SK-MEL-5 (cell line): ENCODE measurements at places on chromosomes 1 and 21. TPM values are rescaled to one million over a fixed set of nuclear protein-coding genes. Genes with fewer than 3 reads are reported as not detected.

PFKFB2 gene
- total RNA-seq = 24.0 and 24.9 TPM in 2 replicates

SIM2 gene
- total RNA-seq = 0.45 and 0.50 TPM in 2 replicates

HES5 gene
- not detected in 2 replicates for total RNA-seq

NECTIN4 gene
- total RNA-seq = 0.11 and 0.21 TPM in 2 replicates

TFF1 gene
- total RNA-seq = not detected in 2 replicates

SPATA21 gene
- 0.08 TPM in 1 of 2 replicates, not detected in the other for total RNA-seq

DCST1 gene
- total RNA-seq = not detected in 2 replicates

SYNC gene
- 2.7 and 3.0 TPM in 2 replicates for total RNA-seq

C1orf50 gene
- total RNA-seq = 1.8 and 2.5 TPM in 2 replicates

C1orf105 gene
- total RNA-seq = not detected in 2 replicates

VWA5B1 gene
- not detected in 2 replicates for total RNA-seq

DNA sequence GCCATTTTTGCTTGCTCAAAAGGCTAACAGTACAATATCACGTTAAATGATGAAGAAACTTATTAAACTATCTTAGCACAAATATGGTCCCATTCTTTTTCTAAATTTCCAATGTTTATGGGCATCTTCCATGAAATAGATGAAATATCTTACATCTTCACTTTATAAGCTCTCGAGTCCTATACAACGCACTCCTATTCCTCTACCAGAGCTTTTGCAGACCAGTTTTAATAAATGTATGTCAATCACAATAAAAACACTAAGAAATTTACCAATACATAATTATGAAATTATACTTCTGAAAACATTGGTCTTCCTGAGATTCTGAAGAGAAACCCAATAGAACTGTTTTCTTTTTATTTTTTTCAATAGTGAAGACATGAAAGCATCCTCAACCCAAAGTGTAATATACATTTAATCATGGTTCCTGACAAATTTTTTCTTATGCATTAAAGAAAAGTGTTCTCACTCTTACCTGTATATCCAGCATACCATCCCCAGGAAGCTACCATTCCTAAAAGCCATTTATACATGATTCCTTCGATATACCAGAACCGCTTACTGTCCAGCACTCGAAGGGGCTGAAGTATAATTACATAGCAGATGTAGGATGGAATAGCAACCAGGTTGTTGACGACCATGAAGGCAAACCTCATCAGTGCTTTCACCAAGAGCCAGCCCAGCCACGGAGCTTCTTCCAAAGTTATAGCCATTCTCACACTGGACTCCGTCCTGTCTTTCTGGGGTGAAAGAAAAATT is 1.8 kb downstream of the LPGAT1 start:
- DNase-seq = no peak

GRCh38 chr1:59025898-59026426 is 242.1 kb upstream of the JUN start:
- DNase-seq = no peak

- DNase-seq = peak; percentile 9
Observed at GRCh38 chr1:10866321-10867093, 70.1 kb upstream of the CASZ1 start.

GRCh38 chr1:181493166-181493565 is 9.8 kb downstream of the CACNA1E start:
- DNase-seq = no peak

- DNase-seq = no peak
Observed at GRCh38 chr1:167984886-167985489, 48.1 kb upstream of the MPC2 start.

DNA sequence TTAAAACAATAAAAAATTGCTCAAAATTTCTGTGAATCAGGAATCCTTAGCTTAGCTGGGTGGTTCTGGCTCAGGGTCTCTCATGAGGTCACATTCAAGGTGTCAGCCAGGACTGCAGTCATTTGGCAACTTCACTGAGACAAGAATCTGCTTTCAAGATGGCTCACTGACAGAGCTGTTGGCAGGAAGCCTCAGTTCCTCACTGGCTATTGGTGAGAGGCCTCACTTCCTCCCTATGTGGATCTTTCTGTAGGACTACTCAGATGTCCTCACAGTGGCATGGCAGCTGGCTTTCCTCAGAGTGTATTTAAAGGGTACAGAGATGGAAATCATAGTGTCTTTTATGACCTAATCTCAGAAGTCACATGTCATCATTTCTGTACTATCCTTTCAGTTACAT is 785.7 kb downstream of the ADGRL2 start:
- no peak for DNase-seq

GRCh38 chr1:241837901-241838300 is 10.1 kb upstream of the EXO1 start:
- DNase-seq = peak; percentile 34

GRCh38 chr21:28745131-28746016 is 247.3 kb downstream of the LTN1 start:
- peak; percentile 84 for DNase-seq

DNA sequence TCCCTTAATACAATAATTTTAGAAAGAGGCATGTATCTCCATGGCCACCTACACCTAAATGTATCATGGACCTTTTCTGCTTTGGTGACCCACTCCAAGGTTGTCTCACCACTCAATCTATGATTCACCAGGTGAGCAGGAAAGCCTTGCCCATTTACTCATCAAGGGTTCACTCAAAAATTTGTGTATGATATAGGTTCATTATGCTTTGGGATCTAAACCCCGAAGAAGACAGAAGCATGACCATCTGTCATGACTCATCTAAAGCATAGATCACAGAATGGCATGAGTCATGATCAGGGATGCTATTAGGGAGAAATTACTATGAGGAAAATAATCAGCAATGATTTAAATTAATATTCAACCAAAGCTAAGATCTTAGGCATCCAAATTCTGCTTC is 38.5 kb downstream of the PYHIN1 start:
- DNase-seq = no peak

DNA sequence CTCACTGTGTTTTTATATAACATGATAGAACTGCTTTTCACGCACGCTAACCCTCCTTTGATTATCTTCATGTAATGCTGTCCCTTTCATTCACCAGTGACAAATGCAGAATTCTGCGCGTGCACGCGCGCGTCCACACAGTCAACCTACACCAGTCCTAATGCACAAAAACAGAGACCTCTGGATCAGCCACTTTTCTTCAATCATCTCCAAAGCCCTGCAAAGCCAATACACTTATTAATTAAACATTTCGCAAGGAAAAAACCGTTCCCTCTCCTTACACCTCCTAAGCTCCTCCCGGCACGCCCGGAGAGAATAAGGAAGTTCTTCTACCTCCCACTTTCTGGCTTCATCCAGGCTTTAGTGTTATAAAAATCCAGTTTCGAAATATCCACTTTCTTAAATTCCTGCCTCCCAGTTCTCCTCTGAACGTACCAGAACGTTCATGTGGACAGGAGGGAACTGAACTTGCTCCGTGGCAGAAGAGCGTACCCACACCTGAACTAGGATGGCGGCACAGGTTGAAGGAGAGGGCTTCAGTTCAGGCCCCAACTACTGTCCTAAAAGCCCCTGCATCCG is 4.6 kb downstream of the LMX1A start:
- no peak for DNase-seq

DNA sequence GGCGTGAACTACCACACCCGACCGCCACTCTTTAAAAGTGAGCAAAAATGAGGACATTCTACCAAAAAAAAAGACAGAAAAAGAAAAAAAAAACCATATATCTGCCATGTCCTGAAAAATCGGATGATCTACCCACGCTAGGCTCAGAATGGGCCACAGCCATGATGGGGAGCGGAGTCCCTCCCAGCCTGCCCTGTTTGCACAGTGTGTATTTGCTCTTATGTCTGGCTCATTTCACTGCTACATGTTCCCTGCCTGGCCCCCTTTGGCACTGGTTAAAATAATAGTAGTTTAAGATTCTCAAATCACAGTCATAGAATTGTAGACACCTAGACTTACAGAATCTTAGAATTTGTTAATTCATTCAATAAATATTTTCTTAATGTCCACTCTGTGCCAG is 121.9 kb downstream of the PTPRU start:
- no peak for DNase-seq

GRCh38 chr1:230567221-230567575 is 75.1 kb upstream of the COG2 start:
- DNase-seq = no peak

DNA sequence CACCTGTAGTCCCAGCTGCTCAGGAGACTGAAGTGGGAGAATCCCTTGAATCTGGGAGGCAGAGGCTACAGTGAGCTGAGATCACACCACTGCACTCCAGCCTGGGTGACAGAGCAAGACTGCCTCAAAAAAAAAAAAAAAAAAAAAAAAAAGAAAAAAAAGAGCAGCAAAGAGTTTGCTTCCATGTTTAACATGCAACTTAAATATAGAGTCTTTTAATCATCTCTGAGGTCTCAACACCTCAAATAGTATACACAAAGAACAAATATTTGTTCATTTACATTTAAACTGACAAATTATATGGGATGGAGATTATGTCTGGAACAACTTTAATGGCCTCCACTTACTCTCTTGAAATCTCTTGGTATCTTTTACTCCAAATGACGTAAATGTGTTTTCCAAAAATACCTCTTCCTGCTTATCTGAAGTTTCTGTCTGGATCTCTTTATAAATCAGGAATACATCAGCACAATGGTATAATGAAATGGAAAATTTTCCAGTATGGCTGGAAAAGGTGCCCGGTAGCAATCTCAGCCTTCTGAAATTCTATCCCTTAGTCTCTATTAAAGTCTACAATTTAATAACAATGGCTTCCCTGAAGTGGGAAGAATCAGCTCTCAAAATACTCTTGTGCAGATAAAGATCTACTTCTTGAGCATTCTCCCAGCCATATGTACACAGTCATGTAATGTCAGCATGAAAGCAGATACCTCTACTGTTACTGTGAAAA is 258.5 kb downstream of the OMA1 start:
- DNase-seq = no peak

GRCh38 chr21:43764576-43765495 is 11.3 kb downstream of the CSTB start:
- DNase-seq = no peak

GRCh38 chr1:28855469-28855951 is 43.5 kb downstream of the OPRD1 start:
- no peak for DNase-seq

DNA sequence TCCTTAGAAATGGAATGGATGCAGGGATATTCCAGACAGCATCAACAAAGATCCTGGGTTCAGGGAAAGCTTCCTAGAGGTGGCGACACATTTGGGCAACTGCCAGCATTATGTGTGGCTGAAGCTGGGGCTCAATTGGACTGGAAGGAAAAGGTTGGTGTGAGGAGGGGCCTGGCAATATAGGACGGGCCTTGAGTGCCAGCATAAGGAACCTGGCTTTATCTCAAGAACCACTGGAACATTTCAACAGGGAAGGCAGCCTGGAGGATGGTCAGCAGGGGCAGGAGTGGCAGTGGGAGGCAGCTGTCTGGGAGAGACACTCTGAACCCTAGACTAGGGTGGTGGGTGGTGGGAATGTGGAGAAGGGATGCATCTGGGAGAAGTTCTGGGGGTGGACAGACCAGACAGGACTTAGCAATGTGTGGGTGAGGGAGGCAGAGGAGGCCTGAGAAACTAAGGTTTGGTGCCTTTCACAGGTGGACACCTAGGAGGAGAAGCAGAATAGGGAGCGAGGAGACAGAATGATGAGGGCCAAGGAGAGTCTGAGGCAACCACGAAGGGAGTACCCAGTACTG is 3.5 kb downstream of the SH3BGRL3 start:
- no peak for DNase-seq

- DNase-seq = no peak
Observed at GRCh38 chr1:171611306-171611705, 10.7 kb upstream of the MYOCOS start.

GRCh38 chr1:26690576-26691031 is 5.2 kb upstream of the ARID1A start:
- DNase-seq = peak; percentile 50

DNA sequence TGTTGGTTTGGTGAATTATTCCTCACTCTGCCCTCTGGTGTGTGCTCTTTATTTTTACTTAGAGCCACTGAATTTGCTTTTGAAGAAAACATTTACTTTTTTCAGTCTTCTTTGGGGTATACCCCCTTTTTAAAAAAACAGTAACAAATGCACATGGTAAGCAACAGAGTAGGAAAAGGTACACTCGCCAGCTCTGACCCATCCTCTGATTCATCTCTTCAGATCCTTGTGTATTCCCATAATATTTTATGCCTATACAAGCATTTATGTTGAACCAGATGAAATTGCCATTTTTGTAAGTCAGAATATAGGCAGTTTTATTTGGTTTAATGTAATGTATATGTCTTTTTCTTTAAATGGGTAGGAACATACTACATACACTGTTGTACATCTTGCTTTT is 28.3 kb downstream of the TTC3 start:
- DNase-seq = no peak

- no peak for DNase-seq
Observed at GRCh38 chr1:17005365-17005740, 6.4 kb downstream of the ATP13A2 start.

- no peak for DNase-seq
Observed at GRCh38 chr1:207918011-207918410, 7.1 kb upstream of the CD34 start.

DNA sequence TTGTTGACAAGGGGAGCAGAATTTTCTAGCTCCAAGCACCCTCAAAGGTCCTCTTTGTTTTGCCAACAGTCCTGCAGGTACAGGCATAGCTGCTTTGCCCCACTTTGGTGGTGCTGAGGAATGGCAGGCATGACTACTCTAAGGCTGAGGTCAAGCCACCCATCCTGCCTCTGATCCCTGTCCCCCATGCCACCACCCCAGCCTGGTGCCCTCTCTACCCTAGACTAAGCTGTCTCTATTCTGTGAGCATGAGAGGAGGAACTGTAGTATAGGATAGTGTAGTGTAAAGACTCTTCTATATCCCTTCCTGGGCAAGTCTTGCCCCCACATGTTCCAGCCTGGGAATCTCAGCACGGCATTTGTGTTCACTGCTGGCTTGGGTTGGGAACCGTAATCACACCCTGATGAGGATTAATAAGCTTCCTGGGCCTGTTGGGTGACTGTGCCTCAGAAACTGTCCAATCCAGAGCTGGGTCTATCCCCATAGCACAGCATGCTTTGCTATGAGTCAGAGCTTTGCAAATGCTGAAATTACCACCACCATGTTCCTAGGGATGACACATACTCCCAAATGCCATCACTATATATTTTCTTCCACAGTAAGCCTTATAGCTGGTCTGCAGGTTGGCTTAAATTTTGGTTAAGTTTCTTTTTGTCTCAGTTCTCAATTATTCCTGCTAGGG is 105.7 kb upstream of the PPP2R5A start:
- DNase-seq = no peak

DNA sequence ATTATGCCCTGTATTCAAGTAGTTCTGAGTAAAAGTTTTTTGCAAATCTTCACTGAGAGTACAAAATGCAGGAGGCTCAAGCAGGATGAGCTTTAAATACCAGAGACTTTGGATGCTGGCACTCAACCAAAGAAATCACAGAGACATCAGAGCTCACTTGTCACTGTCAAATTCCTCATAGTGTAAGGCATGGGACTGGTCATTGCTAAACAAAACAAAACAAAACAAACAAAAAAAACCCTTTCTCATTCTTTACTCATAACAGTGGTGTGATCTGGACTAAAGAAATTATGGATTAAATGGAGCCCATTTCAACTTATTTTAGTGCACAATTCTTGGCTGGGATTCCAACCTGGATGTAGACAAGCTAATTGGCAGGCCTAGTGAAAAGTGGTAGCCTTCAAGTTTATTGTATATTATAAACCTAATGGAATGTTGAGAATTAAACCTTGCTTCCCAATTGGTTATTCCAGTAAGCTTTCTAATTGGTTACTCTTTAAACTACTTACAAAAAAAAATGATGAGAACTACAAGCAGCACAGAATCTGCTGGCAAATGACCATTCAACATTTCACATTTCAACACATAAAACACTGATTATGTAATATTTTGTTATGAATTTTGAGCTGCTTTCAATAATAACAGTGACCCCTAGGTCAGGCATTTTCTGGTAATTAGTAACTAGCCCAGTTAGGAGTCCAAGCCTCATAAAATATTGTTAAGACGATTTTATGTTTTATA is 30.6 kb upstream of the NEK7 start:
- no peak for DNase-seq
